ENCODE measurements at places on chromosomes 6 and 20.

DNA sequence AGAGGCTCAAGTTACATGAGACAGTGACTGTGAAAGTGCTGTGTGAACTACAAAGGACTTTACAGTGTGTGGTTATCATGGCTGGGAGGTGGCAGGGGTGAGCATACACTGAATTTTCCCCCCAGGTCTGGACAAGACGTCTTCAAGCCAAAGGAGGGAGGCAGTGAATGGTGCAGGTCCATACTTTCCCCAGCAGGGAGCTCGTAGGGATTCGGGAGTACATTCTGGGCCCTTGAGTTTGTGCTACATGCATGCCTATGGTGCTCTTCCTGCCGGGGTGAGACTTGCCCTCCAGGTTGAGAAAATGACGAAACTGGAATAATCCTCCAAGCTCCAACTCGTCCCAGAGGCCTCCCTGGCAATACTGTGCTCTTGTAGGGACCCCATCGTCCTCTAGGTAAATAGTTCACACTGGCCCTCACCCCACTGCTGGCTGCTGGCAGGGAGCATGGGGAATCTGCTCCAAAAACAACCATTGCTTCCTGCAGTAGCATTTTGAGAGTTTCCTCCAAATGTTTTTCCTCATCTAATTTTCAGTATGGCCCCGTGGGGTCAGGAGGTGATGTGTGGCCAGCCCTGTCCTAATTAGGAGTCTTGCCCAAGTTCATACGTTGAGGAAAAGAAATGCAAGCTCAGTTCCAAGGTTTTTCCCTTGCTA lies 57.6 kb downstream of the ZNF831 start:
- DNase-seq = no peak

DNA sequence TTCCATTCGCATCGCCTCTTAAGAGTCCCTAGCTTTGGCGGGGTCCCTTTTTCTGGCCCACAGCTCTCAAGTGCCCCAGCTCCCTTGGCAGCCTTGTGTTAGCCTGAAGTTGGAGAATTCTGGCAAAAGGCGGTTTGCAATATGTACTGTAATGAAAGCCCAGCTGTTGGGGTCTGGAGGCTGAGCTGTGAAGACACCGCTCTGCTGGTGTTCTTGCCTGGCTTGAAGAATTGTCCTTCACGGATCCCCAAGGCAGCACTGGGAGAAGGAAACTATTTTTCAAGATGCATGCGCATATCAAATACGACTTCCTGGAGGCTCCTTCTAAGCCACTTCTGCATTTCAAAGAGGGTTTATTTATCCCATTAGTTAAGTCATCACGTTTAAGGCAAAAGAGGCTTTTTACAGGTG lies 21.4 kb upstream of the CITED2 start:
- DNase-seq = no peak

DNA sequence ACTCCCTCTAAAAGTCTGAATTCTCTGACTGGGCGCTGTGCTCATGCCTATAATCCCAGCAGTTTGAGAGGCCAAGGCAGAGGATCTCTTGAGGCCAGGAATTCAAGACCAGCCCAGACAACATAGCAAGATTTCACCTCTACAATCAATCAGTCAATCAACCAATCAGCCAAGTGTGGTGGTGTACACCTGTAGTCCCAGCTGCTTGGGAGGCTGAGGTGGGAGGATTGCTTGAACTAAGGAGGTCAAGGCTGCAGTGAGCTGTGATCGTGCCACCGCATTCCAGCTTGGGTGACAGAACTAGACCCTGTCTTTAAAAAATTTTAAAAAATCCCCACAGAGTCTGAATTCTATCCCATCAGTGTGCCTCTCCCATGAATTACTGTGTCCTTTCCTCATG lies 37.9 kb downstream of the KIF3B start:
- no peak for DNase-seq

GRCh38 chr6:114032721-114033120 lies 61.8 kb upstream of the HDAC2 start:
- no peak for DNase-seq

DNA sequence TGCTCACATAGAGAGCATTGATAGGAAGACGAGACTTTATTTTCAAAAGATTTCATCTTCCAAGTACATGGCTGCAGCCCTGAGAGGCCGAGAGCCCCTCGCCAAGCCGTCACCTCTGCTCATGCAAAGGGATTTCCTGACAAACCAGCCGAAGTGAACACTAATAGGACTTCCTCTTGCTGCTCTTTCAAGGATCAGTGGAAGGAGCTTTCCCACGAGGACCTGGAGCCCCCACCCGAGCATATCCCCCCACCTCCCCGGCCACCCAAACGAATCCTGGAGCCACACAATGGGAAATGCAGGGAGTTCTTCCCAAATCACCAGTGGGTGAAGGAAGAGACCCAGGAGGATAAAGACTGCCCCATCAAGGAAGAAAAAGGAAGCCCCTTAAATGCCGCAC lies 69.3 kb downstream of the PTPN1 start:
- no peak for DNase-seq

DNA sequence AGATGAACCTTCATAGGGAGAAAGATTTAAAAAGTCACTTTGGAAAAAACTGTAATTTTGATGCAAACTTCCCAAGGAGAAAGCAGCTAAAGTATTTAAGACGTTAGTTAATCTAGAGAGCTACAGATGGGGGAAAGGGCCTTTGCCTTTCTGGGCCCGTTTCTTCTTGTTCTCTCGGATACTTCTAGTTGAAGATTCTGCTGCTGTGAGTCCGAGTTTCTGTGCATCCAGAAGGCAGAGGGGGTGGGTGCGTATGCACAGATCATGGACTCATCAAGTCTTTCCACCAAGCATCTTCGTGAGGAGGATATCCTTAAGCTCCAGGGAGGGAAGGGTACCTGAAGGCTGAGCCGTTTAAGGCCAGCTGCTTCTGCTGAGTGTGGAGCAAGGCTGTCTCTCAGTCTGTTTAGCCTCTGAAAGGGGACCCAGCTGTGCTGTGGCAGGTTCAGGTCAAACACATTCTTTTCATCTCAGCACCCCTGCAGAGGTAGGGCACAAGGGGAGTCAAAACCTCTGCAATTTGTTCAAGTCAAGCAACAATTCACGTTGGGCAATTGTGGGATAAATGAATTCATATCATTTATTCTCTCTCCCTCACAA lies 4.3 kb downstream of the LAMP5 start:
- DNase-seq = no peak

DNA sequence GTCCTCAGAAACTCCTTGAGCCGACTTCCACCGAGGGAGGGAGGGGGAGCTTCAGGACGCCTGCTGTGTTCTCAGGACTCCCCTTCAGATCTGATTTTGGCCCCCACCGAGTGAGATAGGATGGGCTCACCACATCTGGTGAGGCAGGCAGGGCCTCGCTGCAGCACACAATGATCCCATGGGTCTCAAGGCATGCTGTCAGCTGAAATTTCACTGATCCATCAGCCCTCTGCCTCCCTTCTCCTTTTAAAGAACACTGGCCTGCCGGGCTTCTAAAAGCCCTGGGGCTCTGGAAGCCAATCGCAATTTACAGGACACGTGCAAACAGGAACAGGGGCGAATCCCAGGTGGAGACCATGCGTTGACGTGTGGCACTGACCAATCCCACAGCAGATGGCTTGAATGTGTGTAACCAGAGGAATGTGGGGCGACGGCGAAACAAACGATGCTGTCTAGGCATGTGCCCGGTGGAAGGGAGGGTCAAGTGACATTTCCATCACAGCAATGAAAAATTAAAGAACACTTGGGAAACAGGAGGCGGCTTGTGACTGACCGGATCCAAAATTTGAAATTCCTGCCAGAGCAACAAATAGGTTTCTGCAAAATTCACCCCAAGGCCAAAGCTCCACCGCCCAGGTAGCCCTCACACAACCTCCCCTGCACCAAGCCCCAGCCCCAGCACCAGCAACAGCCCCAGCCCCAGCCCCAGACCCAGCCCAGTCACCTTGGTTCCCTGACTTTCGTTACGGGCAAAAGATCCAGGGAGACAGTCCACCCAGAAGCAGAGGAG lies 167.1 kb upstream of the ZNF337 start:
- DNase-seq = no peak

DNA sequence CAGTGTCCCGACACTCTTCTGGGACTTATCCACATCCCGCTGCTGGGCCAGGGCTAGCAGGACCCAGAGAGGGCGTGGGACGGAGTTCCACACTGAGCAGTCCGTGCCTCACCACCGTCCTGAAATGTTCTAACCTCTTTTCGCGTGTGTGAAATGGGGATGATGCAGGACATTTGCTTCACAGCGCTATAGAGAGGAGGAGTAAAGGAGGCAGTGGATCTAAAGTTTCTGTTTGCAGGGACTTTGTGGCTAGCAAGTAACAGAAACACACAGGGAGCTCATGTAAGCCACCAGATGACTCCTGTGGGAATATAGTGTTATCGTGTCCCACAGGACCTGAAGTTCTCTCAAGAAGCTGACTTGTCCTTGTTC lies 634 bp downstream of the ITPA start:
- no peak for DNase-seq

DNA sequence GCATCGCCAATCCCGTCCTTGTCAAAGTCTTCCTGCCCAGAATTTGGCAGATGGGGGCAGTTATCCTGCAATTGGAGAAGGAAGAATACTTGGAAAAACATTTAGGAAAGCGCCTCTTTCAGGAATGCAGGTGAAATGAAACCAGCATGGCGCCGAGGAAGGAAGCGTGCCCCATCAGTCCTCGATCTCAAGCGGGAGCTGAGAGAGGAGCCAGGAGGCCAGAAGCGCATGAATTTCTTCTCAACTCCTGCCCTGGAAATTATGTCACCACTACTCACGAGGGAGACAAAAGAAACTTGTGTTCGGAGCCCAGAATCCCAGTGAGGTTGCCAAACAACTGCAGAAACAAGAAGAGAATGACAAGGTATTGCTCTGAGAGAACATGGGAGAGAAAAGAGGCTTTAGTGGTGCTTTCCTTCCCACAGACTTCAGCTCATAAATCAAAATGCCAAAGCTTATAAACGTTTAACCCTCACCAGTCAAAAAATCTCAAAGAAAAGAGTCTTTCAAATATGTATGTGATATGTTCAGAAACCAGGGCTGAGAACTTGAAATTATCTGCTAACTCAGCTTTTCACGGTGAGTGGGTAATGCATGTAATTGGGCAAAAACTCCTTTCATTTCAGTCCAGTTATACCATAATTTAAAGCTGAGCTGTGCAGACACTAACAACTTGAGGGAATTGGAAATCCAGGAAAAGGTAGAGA lies 23.9 kb downstream of the THBS2 start:
- DNase-seq = no peak

DNA sequence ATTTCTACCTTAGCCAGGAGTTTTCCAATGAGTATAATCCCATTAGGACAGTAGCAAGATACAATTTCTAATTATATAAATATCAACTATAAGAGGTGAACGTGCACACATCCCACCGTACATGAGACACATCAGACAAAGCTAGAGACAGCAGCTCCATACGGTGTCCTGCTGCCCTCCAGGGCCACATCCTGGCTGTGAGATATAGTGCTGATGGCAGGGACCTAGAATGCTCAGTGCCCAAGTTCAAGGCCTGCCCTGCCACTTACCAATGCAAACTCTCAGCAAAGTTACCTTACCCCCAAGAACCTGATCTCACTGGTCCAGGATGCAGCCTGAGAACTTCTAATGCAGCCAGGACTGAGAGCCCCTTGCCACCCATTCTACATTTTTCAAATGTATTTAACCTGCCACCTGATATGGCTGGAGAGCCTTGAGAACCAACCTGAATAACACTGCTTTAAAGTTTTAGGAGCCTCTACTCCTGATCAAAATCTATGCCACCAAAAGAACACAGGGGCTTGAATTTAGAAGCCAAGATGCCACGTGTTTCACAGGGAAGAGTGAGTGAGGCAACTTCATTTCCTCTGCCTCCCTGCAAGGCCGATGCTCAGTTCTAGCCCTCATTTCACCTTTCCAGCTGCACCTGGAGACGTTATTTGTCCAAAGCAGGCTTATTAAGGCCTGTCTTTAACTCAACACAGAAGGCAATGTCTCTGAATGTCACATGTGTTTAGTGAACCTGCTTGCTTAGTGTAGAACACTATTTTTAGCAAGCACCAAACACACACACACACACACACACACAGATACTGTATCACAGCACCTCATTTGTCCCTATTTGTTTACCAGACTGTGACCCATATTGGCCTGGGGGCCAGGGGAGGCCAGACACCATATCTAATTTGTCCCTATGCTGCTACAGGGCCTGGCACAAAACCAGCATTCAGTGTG lies 6.1 kb downstream of the NFATC2 start:
- no peak for DNase-seq

GRCh38 chr6:144119376-144119775 lies 24.0 kb upstream of the SF3B5 start:
- no peak for DNase-seq

- no peak for DNase-seq
Observed at GRCh38 chr6:98056955-98057354, 773.9 kb upstream of the MMS22L start.

- no peak for DNase-seq
Observed at GRCh38 chr6:137155830-137156229, 17.6 kb downstream of the IL22RA2 start.

DNA sequence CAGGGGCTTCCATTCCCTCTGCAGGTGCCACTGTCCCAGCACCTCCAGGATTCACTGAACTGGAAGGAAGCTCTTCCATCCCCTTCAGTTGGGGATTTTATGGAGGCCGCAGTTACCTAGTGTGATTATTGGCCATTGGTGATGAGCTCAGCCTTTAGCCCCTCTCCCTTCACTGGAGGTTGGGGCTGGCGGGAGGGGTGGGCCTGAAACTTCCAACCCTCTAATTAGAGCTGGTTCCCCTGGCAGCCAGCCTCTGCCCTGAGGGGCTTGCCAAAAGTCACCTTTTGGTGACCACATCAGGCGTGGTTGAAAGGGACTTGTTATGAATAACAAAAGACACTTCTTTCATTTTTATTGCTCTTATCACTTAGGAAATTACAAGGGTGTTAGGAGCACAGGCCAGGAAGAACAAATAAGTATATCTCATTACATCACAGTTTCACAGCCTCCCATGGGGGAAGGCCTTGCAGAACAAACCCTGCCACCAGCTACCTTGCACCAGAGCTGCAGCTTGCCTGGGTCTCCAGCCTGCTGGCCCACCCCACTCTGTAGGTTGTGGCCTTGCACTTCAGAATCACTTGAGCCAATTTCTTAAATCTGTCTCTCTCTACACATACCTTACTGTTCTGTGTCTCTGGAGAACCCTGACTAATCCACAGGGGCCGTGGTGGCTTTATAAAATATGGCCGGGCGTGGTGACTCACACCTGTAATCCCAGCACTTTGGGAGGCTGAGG lies 5.0 kb downstream of the PYGB start:
- DNase-seq = no peak

- DNase-seq = no peak
Observed at GRCh38 chr20:53957451-53958172, 112.8 kb downstream of the BCAS1 start.

DNA sequence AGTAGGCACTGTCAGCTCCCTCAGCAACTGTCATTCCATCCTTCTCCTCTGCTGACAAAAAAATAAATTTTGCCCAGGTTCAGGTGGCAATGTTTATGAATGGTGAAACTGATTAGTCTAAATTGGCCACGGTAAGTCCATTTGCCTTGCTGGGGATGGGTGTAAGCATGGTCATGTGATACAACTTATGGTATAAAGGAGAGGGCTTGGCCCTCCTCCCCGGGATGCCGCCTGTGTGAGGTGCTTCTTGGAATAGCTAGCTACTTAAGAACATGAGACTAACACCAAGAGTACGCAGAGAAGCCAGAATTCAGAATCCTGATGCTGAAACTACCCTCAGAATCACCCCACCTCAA lies 94.4 kb upstream of the MAP7 start:
- DNase-seq = no peak

- DNase-seq = no peak
Observed at GRCh38 chr6:4413073-4413472, 277.7 kb upstream of the ECI2 start.
